Bronchial epithelial cell (primary cell): ENCODE measurements at places on chromosomes 3 and 15. TPM values are rescaled to one million over a fixed set of nuclear protein-coding genes. Genes with fewer than 3 reads are reported as not detected.

RASA2 gene
- 9.1 and 11.8 TPM in 2 replicates for total RNA-seq

LRTM1 gene
- not detected in 2 replicates for total RNA-seq

CHST13 gene
- total RNA-seq, result not detected in 2 replicates

GNAT1 gene
- 0.26 TPM in 1 of 2 replicates, not detected in the other for total RNA-seq

SCAP gene
- 55.0 and 78.6 TPM in 2 replicates for total RNA-seq

PARP15 gene
- total RNA-seq, result 0.13 and 0.26 TPM in 2 replicates

SLC6A20 gene
- 0.13 TPM in 1 of 2 replicates, not detected in the other for total RNA-seq

NR2F2 gene
- 1.4 and 1.6 TPM in 2 replicates for total RNA-seq

ALDH1A2 gene
- 0.79 and 1.9 TPM in 2 replicates for total RNA-seq

ACOX2 gene
- 0.26 TPM in 1 of 2 replicates, not detected in the other for total RNA-seq

BFSP2 gene
- not detected in 2 replicates for total RNA-seq

DNASE1L3 gene
- 2.3 TPM in 1 of 2 replicates, not detected in the other for total RNA-seq

MITF gene
- total RNA-seq, result 1.6 and 2.3 TPM in 2 replicates

MUC20 gene
- total RNA-seq, result 1.6 and 6.8 TPM in 2 replicates
